A673 (cell line): ENCODE measurements at places on chromosomes 3 and 15. TPM values are rescaled to one million over a fixed set of nuclear protein-coding genes. Genes with fewer than 3 reads are reported as not detected.

DNA sequence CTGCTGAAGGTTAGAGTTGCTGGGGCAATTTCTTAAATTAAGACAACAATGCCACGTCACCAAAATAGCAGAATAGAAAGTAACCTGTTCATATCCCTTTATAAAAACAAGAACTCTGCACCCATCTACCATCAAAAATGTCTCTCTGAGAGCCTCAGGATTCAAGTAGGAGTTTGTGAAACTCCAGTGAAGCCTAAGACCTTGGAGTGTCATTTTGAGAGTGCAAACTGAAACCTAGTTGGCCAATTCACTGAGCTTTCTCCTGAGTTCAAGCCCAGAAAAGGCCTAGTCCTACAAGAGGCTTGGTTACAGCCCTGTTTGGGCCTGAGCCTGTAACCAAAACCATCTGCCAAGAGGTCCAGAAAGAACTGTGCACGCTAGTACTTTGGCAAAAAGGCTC is 335.1 kb downstream of the EFHB start:
- H3K27me3 ChIP-seq = no peaks in the 10 kb centered on the region
- DNase-seq = no peak
- H3K27ac ChIP-seq = no peak overlapping the region
- no peaks in the 10 kb centered on the region for H3K36me3 ChIP-seq
- H3K4me3 ChIP-seq = no peak overlapping the region
- no peaks in the 10 kb centered on the region for H3K4me1 ChIP-seq

DNA sequence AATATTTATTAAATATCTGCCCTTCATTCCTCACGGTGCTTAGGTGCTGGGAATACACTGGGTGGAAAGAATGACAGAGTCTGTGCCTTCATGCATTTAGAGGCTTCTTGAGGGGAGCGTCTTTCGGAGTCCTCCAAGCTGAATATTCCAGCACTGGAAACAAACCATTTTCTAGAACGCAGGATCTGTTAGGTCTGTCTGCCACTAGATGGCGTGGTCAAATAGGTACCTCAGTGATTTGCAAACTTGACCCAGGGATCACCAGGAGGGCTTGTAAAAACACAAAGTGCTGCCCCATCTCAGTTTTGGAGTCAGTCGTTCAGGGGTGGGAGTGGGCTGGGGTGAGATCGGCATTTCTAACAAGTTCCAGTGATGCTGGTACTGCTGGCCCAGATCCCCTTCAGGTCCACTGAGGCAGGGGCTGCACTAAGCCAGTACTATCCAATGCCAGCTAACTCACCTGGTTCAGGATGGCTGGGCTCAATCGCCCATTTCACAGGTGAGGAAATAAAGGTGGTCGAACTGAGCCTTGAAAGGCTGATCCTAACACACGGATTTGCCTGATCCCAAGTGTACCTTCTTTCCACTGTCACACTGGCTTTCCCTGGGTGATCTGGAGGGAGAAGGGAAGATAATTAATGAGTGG is 14.8 kb downstream of the ARNT2 start:
- no peaks in the 10 kb centered on the region for H3K36me3 ChIP-seq
- H3K4me3 ChIP-seq = no peak overlapping the region
- no peak overlapping the region for H3K27ac ChIP-seq
- DNase-seq = peak; percentile 51
- H3K27me3 ChIP-seq = no peaks in the 10 kb centered on the region

DNA sequence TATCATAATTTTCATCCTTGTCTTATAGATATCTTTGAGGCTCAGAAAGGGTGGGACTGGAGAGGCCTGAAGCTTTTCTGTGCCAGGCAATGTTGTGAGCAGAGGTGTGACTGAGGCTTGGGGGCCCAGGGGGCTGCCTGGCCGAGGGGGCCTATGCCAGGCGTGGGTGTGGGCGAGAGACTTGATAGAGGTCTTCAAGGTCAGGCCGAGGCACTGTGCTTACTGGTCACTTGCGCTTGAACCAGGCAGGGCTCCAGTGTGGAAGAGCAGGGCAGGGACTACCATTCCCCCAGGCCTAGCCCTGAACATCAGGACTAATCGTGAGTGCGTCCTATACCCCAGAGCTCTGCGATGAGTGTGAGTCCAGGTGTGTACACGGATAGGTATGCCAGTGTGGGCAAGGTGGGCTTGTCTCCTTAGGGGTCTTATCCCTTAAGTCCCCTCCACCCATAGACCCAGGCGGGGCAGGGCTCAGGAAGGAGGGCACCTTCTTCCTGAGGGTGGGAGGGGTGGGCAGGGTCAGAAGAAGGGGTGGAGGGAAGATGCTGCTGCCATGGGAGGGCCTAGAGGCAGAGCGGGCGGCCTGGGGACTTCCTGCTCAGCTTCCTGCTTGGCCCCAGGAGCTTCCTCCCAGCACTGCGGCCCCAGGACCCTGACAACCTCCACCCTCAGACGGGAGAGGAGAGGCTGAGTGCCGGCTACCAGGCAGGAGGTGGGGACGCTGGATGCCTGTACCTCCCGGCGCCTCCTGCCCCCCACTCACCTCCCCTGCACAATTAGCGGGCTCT is 84.7 kb downstream of the LINGO1 start:
- H3K4me1 ChIP-seq = peaks cover 9% of the 10 kb centered on the region
- no peak overlapping the region for H3K4me3 ChIP-seq
- no peaks in the 10 kb centered on the region for H3K36me3 ChIP-seq
- DNase-seq = peak; percentile 34
- H3K27me3 ChIP-seq = no peaks in the 10 kb centered on the region

GRCh38 chr15:48643776-48644466 is 1.6 kb downstream of the FBN1 start:
- no peaks in the 10 kb centered on the region for H3K27me3 ChIP-seq
- peaks cover 13% of the 10 kb centered on the region for H3K4me1 ChIP-seq
- no peak for DNase-seq

DNA sequence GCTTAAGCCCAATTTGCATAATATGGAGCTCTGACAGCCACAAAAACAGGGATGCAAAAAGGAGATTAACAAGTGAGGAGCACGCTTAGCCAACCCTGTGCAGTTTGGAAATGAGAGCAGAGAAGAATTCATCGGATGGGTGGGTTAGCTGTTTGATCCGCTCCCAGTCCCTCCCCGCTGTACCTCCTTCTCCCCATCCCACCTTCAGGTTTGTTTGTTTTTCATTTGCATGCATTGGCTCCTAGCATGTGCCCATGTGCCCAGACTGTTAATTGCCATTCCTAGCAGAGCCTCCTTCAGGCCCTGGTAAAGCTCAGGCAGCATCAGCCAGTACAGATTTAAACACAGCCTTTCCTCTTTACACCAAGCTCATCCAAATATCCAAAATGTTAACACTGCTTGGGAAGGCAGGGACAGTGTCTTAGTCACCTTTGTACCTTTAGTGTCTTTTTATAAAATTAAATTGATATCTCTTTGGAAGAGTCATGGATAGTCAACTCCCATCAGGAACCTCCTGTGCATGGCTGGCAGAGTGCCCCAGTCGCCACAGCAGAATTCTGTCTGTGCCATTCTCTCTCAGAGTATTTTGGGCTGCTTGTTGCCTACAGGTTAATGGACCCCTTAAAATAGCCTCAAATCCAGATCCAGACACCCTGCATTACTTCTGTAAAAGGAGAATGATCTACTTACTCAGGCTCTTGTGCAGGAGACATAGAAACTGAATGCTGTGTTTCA is 244.2 kb downstream of the LSAMP start:
- no peaks in the 10 kb centered on the region for H3K27me3 ChIP-seq
- DNase-seq = no peak
- no peak overlapping the region for H3K27ac ChIP-seq
- no peak overlapping the region for H3K4me3 ChIP-seq
- H3K36me3 ChIP-seq = no peaks in the 10 kb centered on the region

DNA sequence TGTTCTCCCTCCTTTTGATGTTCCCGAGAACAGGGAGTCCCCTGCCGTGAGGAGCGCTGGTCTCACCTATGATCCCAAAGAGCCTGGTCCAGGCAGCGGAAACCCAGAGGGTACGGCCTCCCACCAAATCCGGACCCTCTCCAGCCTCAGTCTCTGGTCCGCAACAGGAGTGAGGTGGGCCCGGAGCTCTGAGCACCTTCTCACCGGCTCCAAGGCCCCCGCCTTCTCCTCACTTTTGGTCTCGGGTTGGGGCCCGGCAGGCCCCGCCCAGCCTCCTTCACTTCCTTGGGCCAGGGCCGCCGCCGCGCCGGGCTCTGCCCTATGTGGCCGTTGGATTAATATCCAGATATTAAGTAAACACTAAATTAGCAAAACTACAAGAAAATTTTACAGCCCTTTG is 5.7 kb upstream of the SKOR1 start:
- no peak overlapping the region for H3K4me3 ChIP-seq
- peaks cover 21% of the 10 kb centered on the region for H3K4me1 ChIP-seq
- DNase-seq = no peak
- H3K27ac ChIP-seq = no peak overlapping the region
- no peaks in the 10 kb centered on the region for H3K36me3 ChIP-seq

- H3K4me3 ChIP-seq = no peak overlapping the region
- no peaks in the 10 kb centered on the region for H3K27me3 ChIP-seq
- DNase-seq = no peak
- H3K36me3 ChIP-seq = peaks cover 3% of the 10 kb centered on the region
- H3K27ac ChIP-seq = no peak overlapping the region
Observed at GRCh38 chr3:196314597-196314996, 3.4 kb downstream of the DYNLT2B start.

DNA sequence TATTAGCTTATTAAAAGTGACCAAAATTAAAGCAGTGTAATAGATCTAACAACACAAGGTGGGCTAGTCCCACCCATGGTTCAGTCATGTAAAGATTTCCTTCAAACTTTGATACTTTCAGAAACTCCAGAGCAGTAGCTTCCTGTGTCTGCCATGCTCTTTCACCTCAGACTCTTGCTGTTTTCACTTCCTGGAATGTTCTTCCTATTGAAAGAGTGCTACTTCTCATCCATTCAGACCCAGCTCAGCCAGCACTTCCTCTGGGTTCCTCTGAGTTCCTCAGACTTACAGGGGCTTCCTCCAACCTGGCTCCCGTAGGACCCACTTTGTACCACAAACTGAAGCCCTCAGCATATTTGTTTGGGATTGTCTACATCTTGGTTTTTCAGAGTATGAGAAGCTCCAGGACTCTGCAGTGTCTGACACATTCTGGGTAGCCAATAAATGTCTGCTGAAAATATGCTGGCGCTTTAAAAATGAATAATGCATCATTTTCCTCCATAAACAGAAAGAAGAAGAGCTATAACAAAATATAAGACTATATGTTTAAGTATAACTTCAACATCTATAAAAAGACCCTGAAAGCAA is 18.0 kb downstream of the NCEH1 start:
- no peaks in the 10 kb centered on the region for H3K4me1 ChIP-seq
- no peak overlapping the region for H3K27ac ChIP-seq
- DNase-seq = no peak
- H3K27me3 ChIP-seq = no peaks in the 10 kb centered on the region

The NRROS gene
- 0.64 and 0.92 TPM in 2 replicates for total RNA-seq

The VEPH1 gene
- total RNA-seq = 0.32 TPM in 1 of 2 replicates, not detected in the other

The CNOT10 gene
- total RNA-seq = 47.8 and 56.4 TPM in 2 replicates

The RTP1 gene
- not detected in 2 replicates for total RNA-seq
